Stimulated activated CD4-positive, alpha-beta T cell treated with anti-CD3 and anti-CD28 coated beads, Interleukin-1b, Interleukin-23, amount 100 ng/mL, for 1 hour (primary cell): ENCODE measurements at places on chromosomes 4 and X.

DNA sequence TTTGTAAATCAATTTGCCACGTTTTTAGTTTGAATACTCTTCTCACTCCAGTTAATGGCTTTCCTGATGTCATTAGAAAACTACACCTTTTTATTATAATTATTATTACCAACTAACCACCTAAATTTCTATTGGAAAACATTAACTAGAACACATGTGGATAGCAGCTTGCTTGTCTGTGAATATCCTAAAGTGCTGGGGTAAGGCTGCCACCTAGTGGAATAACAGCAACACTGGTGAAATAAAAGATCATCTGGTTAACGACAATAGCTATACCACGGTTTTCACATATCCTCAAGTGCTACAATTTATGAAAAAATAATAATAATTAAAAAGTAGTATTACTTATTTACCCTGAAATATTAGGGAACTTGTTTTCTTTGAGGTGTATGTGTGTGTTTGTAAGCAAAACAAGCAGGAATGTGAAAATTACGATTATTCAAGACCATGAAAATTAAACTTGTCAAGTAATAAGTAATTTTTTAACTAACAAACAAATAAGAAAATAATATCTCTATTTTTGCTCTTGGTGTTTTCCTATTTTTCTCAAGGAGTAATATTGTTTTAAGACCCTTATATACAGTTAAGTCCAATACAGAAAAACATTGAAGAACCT, 130.1 kb upstream of the TECRL start:
- no peak for DNase-seq

GRCh38 chrX:122517786-122518185, 666.3 kb upstream of the GRIA3 start:
- no peak for DNase-seq

DNA sequence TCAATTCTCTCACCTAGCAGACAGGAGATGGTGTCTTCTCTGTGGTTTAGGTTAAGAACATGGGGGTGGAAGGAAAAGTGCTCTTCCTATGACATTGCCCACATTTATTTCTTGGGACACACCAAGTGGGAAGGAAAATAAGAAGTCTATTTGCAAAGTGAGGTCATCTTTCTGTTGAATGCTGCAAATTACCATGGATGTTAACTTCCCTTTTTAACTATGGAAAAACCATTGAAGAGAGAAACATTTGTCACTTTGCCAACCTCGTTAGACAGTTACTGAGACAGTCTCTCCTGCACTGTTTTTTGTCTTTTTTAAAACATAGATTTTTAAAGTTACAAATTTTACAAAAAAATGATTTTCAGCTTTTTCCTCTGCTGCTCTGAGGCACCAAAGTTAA, 72.8 kb upstream of the BEND4 start:
- DNase-seq, result no peak

GRCh38 chrX:139783959-139784358, 76.0 kb upstream of the MCF2 start:
- no peak for DNase-seq

DNA sequence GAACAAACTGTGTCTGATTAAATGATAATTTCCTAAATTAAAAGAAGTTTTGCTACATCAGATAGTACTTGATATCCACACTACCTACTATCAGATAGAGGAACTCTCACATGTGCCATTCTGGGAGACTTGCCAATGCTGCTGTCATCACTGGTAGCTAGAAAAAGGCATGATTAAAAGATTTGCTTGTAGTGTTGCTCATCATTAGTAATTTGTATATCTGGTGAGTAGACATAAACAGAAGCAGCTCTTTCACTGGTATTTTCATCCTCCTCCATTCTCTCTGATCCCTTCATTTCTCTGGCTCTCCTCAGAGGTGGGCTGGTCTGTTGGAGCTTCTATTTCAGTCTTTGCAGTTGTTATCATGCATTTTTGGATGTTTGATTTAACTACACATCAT, 56.0 kb downstream of the SPRY1 start:
- no peak for DNase-seq

DNA sequence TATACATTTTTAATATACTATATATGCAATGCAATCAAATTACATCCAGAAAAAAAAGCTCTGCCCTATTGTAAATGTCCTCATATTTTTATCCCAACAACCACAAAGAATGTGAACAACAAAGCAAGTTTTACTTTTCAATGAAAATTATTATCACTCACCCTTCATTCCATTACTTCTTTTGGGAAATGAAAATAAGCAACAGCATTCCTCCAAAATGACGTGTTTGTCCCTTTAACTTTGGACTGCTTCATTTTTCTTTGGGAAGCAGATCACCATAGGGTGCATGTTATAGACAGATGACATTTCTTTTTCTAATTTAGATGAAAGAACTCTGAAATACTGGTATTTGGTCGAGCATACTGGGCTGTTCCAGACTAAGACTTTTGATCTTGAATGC, 667.1 kb upstream of the BOD1L1 start:
- no peak for DNase-seq

GRCh38 chr4:40333921-40334352, 1.2 kb upstream of the CHRNA9 start:
- DNase-seq, result no peak

- DNase-seq, result no peak
These were observed 108.6 kb downstream of the ARHGAP6 start for GRCh38 chrX:11557120-11557519.

GRCh38 chrX:8089141-8089540, 81.9 kb downstream of the VCX2 start:
- DNase-seq, result no peak

- no peak for DNase-seq
These were observed 495.4 kb downstream of the PACRGL start for GRCh38 chr4:21195682-21196081.

- no peak for DNase-seq
These were observed 4.8 kb downstream of the PROM1 start for GRCh38 chr4:16079046-16079445.

DNA sequence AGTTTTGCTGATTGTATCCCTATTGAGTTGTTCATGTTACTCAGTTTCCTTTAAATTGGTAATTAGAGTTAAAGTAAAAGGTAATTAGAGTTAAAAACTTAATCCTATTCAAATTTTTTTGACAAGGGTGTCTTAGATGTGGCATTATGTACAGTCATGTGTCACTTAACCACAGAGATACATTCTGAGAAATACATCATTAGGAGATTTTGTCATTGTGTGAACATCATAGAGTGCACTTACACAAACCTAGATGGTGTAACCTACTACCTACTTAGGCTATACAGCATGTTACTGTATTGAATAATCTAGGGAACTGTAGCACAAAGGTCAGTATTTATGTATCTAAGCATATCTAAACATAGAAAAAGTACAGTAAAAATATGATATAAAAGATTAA, 39.2 kb downstream of the BEX3 start:
- no peak for DNase-seq

DNA sequence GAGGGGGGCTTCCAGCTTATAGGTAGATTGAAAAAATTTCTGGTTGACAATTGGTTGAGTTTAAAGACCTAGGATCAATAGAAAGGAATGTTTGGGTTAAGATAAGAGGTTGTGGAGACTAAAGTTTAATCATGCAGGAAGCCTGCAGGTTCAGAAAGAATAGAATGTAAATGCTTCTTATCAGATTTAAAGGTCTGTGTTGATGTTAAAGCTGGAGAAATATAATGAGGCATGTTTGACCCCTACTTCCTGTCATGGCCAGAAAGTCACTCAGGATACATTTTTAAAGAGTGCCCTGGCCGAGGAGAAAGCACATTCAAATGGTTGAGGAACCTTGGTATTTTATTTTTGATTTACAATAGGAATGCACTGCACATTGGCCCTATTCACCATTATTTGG, 3.9 kb upstream of the RRAGB start:
- no peak for DNase-seq
